ENCODE measurements at places on chromosomes 11 and 22. TPM values are rescaled to one million over a fixed set of nuclear protein-coding genes. Genes with fewer than 3 reads are reported as not detected.

Gene KRTAP5-10
- 0.21 TPM for polyA plus RNA-seq

Gene MS4A2
- polyA plus RNA-seq, result not detected

Gene PDE2A
- polyA plus RNA-seq, result 16.2 TPM

Gene YPEL1
- 14.0 TPM for polyA plus RNA-seq

Gene SCN3B
- 1.6 TPM for polyA plus RNA-seq

Gene GSC2
- polyA plus RNA-seq, result not detected

Gene WDR74
- polyA plus RNA-seq, result 40.9 TPM

Gene TTLL12
- 25.8 TPM for polyA plus RNA-seq

Gene MS4A12
- not detected for polyA plus RNA-seq

Gene OR5P2
- not detected for polyA plus RNA-seq

Gene RIMBP3C
- 0.50 TPM for polyA plus RNA-seq

Gene TEX12
- polyA plus RNA-seq, result not detected

Gene CTSF
- polyA plus RNA-seq, result 104 TPM

Gene FAM180B
- polyA plus RNA-seq, result 0.19 TPM

Gene CD3D
- 0.24 TPM for polyA plus RNA-seq

Gene APOA4
- polyA plus RNA-seq, result not detected

Gene P2RY2
- polyA plus RNA-seq, result 0.79 TPM

Gene NRGN
- 15.7 TPM for polyA plus RNA-seq

Gene DEFB131B
- polyA plus RNA-seq, result 1.1 TPM

Gene MUC5B
- polyA plus RNA-seq, result 0.01 TPM

Gene USH1C
- polyA plus RNA-seq, result 65.6 TPM

Gene RAG1
- 2.9 TPM for polyA plus RNA-seq

Gene ART1
- polyA plus RNA-seq, result 0.10 TPM

Gene OR51T1
- polyA plus RNA-seq, result not detected

Gene TPP1
- 123 TPM for polyA plus RNA-seq

Gene GSTT2B
- polyA plus RNA-seq, result 22.4 TPM

Gene CEP126
- polyA plus RNA-seq, result 3.7 TPM

Gene KREMEN1
- polyA plus RNA-seq, result 28.5 TPM

Gene TCN2
- 70.3 TPM for polyA plus RNA-seq

Gene ROM1
- polyA plus RNA-seq, result 3.5 TPM

Gene PGR
- polyA plus RNA-seq, result 0.04 TPM

Gene MS4A6A
- 15.0 TPM for polyA plus RNA-seq

Gene RGL4
- polyA plus RNA-seq, result 2.0 TPM

Gene BTG4
- polyA plus RNA-seq, result not detected

Gene KCNJ11
- polyA plus RNA-seq, result 3.5 TPM

Gene ABCG4
- polyA plus RNA-seq, result 0.81 TPM

Gene CALCA
- polyA plus RNA-seq, result 13.4 TPM

Gene LRRC10B
- 5.3 TPM for polyA plus RNA-seq

Gene CCDC87
- polyA plus RNA-seq, result 0.30 TPM

Gene BCL2L13
- 52.8 TPM for polyA plus RNA-seq

Gene NLRP10
- polyA plus RNA-seq, result not detected
